RPMI7951 (cell line): ENCODE measurements at places on chromosomes 2 and 18.

DNA sequence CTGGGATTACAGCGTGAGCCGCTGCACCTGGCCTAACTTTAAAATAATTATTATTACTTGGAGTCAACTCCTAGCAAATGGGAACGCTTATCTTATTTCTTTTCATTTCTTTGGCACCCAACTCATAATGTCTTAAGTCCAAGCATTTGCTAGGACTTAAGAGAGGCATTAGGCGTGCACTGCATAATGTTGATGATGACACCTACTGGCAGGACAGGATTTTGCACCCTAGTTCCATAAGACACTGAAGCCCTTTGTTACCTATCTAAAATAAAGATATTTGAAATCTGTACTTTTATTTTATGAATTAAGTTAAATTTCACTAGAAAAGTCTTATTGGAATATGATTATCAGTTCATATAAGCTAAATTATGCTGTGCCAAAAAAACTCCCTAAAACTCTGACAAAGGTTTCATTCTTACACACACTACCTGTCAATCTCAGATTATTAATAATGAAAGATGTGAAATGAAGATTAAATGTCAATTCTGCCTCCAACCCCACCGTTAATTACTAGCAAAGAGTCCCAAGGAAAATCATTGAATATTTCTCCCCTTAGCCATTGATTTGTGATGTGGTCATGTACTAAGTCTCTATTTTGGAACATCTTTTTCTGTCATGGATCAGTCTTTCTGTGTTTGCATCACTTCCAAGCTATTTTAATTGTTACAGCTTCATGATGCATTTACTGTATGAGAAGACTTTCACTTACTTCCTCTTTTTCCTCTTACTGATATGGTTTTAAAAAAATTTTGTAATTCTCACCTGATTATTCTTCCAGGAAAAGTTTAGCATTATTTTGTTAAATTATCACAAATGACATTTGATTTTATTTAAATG, 12.7 kb upstream of the CDH2 start:
- DNase-seq: peak; percentile 64

DNA sequence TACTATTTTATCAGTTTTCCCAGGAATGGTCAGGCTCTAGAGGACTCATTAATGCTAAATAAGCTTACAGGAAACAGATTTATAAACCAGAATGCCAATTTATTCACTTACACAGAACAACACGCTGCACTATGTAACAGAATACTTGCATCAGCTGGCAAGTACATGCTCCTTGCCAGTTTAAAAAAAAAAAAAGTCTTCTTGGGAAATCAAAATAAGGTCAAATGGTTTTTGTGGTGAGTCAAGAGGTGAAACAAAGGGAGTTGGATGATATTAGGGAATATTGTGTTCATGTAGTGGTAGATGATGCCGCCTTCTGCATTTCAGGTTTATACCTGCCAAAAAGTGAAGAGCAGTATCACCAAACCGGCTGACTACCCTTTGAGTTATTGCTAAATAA, 1322.1 kb upstream of the ZEB2 start:
- DNase-seq: no peak

DNA sequence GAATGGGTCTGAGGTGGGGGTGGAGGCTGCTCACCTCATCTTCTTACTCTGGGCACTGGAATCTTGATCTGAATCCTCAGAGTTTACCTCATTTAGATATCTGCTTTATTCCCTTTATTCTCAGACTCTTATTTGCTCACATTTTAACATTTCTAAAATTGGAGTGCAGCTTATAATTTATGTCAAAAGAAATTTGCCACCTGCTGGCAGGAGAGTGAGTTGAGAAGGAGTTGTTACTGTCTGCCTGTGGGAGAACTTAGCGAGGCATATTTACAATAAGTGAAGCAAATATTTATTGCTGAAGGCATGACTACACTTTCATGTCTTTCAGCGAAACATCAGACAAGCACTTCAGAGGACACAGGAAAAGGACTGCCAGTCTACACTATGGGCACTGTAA, 16.4 kb upstream of the KIAA2012 start:
- peak; percentile 53 for DNase-seq

- peak; percentile 69 for DNase-seq
Measured at GRCh38 chr2:190819840-190820301, 60.8 kb upstream of the GLS start.

- peak; percentile 97 for DNase-seq
Measured at GRCh38 chr18:11323359-11323819, 174.0 kb upstream of the PIEZO2 start.

GRCh38 chr2:176650838-176651555, 381.8 kb downstream of the MTX2 start:
- DNase-seq: peak; percentile 9

GRCh38 chr2:609881-610280, 67.3 kb downstream of the TMEM18 start:
- DNase-seq: no peak

GRCh38 chr2:158497486-158497885, 40.7 kb downstream of the PKP4 start:
- no peak for DNase-seq

GRCh38 chr2:233416199-233416598, 61.9 kb downstream of the DGKD start:
- DNase-seq: no peak

DNA sequence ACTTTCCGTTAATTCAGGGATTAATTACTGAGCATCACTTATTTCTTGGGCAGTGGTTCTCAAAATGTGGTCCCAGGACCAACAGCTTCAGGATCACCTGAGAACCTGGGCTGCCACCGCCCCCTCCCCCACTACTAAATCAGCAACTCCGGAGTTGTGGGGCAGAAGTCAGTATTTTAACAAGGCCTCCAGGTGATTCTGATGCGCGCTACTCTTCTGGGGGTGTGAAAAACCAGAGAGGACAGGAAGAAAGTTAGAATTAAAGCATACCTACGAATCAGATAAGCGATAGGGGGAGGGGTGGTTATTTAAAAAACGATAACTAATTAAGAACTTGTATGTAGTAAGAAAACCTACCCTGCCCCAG, 319 bp downstream of the ZSCAN30 start:
- DNase-seq: no peak

DNA sequence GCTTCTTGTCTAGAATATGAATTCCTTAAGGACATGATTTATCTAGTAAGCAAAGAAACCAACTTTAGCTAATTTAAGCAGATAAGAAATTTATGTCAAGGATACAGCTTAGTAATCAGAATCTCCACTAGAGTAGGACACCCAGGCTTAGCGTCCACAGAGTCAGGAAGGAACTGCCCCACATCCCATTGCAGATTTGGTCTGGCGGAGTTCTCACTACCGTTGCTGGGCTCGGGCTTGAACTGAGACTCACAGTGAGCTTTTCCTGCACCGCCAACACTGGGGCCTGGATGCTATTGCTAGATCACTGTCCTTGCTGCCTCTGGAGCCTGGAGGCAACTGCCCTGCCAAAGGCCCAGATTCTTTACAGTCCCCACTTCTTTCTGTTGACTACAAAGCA, 68.1 kb downstream of the SMAD4 start:
- no peak for DNase-seq

- DNase-seq: no peak
Measured at GRCh38 chr2:97765933-97766332, 52.6 kb downstream of the ZAP70 start.

GRCh38 chr18:36130883-36131653, 1.4 kb downstream of the ELP2 start:
- DNase-seq: no peak

DNA sequence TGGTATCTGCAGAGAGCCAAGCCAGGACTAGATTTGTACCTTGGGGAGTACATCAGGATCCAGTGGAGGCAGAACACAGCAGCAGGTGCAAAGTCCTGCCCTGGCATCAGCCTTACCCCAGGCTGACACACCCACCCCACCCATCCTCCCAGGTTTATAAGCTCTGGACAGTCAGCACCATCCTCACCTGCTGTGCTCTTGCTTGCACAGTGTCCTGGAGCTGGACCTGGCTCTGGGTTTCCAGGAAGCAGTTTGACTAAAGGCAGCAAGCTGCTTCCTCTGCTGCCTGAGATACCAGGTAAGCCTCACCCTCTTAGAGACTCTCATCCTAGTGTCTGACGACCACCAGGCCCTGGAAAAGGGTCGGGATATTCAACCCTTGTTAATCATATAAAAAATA, at the start of gene SULT1C3:
Gene SULT1C3 (plus strand): TSS at position 183 of the 400 bp plus-strand sequence. CDS start 7,227 bp downstream, outside the sequence.
- DNase-seq: no peak

GRCh38 chr18:59039449-59039848, 100.2 kb upstream of the SEC11C start:
- no peak for DNase-seq

DNA sequence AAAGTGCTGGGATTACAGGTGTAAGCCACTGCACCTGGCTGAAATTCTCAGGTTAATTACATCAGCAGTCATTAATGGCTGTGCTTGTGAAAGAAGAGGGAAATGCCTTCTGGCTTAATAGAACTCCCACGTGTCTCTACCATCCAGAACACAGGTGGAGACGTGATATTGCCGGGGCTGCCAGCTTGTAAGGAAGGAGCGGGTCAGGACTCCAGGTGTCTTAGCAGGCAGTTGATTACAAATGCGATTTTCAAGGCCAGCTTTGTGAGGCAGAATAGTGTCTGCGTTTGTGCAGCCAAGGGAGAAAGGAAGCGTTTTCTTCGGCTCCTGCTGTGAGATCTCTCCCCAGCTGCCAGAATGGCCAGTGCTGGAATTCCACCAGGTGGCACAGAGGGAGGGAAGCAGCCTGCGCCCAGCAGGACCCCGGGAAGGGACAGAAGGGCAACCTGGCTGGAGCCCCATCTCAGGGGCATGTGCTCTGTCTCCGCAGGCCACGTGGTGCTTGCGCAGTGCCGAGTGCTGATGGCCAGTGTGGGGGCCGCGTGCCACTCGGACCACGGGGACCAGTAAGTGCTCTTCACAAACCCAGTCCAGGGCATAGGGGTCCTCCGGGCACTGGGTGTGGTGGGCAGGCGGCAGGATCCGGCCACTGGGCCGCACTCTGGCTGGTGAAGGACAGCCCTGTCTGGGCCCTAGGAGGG, 3.7 kb upstream of the ESPNL start:
- DNase-seq: no peak

DNA sequence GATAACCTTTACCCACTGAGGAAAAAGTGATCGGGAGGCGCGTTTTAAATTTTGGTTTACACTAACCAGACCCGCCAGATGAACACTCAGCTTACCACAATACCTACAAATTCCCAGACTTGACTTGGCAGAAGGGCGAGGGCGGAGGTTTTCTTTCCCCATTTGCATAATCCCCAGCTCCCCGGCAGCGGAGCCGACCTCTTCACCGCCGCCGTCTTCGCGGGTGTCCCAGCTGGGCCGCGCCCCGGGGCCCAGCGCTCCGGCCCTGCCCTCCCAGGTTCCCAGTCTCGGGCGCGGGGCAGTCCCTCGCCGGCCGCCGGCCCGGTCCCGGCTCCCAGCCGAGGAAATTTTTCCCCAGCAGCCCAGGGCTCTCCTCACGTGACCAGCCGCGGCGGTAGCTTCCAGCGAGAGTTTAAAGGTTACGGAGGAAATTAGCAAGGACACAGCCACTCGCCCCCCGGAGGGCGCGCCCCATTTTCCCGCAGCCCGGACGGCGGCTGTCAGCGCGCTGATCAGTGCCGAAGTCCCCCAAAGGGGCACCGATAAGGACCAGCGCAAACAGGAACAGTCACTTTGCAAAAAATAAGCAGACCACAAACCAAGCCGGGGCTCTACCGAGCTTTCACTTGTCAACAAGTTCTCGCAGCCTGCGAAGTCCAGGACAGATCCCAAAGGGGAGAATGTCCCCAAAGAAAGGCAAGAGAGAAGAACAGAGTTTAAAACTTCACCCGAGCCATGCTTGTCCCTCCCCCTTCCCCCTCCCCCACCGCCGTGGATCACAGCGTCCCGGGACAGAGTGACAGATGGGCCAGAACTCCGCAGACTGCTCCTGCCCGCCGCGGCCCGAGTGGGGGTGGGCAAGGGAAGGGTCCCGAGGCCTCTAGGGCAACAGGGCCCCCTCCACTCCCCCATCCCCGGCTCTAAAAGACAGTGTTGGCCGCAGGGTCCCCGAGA, 1.3 kb upstream of the PRKCE start:
- peak; percentile 63 for DNase-seq

DNA sequence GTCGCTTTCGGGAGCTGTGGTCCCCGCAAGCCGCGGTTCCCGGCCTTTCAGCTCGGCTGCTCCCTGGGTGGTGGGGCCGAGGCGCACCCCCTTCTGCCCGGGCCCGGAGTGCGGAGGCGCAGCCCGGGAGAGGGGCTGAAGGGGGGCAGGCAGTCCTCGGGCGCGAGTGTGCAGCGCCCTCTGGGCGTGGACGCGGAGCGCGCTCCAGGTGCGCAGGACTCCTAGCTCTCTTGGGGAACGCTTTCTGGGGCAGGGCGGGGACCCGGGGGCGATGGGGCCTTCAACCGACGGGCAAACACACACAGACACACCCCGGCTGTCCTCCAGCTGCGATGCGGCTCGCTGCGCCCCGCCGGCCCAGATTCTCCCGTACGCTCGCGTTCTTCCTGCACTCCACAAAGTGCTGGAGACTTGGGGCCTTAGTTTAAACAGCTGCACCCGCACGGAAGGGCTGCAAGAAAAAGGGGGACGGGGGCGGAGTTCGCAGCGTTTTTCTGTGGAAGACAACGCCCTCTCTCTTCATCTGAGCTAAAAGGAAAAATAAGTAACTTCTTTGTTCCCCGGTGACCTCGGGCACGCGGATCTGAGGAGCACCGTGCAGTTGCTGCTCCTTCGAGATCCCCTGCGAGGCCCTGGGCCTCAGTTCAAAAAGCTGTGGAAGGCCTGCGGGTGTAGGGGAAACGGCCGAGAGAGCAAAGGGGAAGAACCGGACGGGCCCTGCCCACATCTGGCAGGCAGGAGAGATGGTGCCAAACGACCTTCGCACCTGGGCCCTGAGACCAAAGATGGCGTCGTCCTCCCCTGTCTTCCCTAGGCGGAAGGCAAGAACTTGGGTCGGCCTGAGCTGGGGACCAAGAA, 593 bp upstream of the SDC1 start:
- peak; percentile 56 for DNase-seq

- no peak for DNase-seq
Measured at GRCh38 chr2:54770211-54770610, 46.7 kb downstream of the EML6 start.

DNA sequence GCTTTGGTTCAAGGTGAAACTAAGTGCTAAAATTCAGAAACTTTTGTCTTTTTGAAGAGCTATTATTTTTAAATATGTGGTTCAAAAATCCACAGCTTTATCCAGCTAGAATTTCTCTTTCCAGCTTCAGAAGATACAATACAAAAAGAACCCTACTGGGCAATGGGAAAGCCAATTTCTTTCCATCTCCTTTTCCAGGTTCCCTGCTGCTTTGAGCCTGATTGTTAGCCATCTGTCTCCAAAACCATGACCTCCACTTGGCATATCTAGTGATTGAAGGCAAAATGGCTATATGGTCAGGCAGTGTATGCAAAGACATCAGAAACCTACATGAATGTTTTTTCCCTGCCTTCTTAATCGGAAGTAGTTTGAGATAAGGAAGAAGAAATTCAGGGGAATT, 134.1 kb downstream of the KCNH7 start:
- DNase-seq: no peak

DNA sequence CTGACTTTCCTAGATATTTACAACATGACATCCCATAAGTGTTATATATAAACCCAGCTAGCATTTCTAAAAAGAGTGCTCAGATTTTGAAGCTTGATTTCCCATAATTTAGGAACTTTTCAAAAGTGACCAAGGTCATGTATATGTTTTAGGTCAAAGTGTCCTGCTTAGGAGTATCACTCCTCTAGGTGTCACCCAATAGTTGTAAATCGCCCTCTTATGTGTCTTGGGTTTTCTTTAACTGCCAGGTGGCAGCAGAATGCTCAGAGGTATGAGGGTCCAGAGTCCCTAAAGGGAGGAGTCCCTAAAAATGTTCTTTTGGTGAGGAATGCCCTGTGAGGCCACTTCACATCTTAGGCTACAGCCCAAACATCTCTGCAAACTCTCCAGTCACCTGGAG, 358.3 kb downstream of the CELF4 start:
- no peak for DNase-seq

- DNase-seq: no peak
Measured at GRCh38 chr2:218743068-218743467, 32.4 kb downstream of the TTLL4 start.
